ENCODE measurements at places on chromosomes 3 and 15. TPM values are rescaled to one million over a fixed set of nuclear protein-coding genes. Genes with fewer than 3 reads are reported as not detected.

The UROC1 gene
- total RNA-seq = not detected

The SKOR1 gene
- 0.13 TPM for total RNA-seq

The FAH gene
- 21.7 TPM for total RNA-seq

DNA sequence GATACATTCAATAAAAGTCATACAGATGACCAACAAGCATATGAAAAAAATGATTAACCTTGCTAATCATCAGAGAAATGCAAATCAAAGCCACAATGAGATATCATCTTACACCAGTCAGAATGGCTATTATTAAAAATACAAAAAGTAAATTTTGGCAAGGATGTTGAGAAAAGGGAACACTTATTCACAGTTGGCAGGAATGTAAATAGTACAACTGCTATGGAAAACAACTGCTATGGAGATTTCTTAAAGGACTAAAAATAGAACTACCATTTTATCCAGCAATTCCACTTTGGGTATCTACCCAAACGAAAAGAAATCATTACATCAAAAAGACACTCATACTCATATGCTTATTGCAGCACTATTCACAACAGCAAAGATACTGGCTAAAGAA, 1121.8 kb downstream of the TBL1XR1 start:
- no peak for DNase-seq
- no peaks in the 10 kb centered on the region for H3K36me3 ChIP-seq
- H3K4me1 ChIP-seq = no peaks in the 10 kb centered on the region
- no peak overlapping the region for H3K27ac ChIP-seq
- H3K4me3 ChIP-seq = no peak overlapping the region

DNA sequence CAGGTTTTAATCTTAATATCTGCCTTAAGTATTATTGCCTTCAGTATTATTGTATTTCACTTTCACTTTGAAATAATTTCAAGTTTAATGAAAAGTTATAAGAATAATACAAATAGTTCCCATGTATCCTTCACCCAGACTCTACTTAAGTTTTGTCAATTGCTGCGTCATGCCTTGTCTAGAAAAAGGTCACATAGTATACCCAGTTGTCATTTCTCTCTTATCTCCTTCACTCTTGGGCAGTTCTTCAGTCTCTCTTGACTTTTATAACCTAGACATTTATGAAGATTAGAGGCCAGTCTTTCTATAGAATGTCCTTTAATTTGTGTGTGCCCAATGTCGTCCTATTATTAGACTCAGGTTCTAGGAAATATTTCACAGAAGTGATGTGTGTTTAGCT, 367.7 kb downstream of the LSAMP start:
- no peak overlapping the region for H3K27ac ChIP-seq
- H3K4me1 ChIP-seq = no peaks in the 10 kb centered on the region
- no peaks in the 10 kb centered on the region for H3K36me3 ChIP-seq
- no peak overlapping the region for H3K4me3 ChIP-seq
- no peaks in the 10 kb centered on the region for H3K27me3 ChIP-seq
- DNase-seq = no peak

All from H9 (cell line).